ENCODE measurements at places on chromosomes 13 and 19. TPM values are rescaled to one million over a fixed set of nuclear protein-coding genes. Genes with fewer than 3 reads are reported as not detected.

GRCh38 chr19:2275588-2276428 is 6.2 kb downstream of the PEAK3 start:
- peaks cover 13% of the 10 kb centered on the region for H3K36me3 ChIP-seq
- peak overlapping the region; percentile 2 for H3K4me3 ChIP-seq
- peak overlapping the region; percentile 8 for H3K27ac ChIP-seq
- no peaks in the 10 kb centered on the region for H3K27me3 ChIP-seq
- peaks cover 48% of the 10 kb centered on the region for H3K4me1 ChIP-seq

GRCh38 chr13:62185631-62186255 is 770.1 kb upstream of the PCDH20 start:
- H3K4me3 ChIP-seq, result no peak overlapping the region
- H3K36me3 ChIP-seq, result no peaks in the 10 kb centered on the region
- H3K4me1 ChIP-seq, result no peaks in the 10 kb centered on the region
- no peak for DNase-seq
- no peak overlapping the region for H3K27ac ChIP-seq

DNA sequence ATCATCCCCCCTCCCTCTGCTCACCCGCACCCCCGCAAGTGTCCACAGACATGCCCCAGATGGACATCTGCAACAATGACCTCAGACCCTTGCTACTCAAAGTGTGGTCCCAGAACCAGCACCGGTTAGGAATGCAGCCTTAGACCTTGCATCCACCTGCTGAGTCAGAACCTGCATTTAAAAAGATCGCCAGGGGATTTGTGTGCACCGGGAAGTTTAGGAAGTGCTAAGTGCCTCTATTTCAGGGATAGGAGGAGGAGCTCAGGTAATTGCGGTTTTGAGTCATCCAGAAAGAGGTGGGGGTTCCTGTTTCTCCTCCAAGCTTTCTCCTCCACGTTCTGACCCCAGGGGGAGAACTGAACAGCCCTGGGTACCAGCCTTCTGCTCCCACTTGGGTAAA is 46.2 kb downstream of the CACNA1A start:
- no peak overlapping the region for H3K27ac ChIP-seq
- H3K4me3 ChIP-seq, result no peak overlapping the region
- H3K4me1 ChIP-seq, result no peaks in the 10 kb centered on the region
- DNase-seq, result no peak
- no peaks in the 10 kb centered on the region for H3K36me3 ChIP-seq
- H3K27me3 ChIP-seq, result peaks cover 8% of the 10 kb centered on the region

DNA sequence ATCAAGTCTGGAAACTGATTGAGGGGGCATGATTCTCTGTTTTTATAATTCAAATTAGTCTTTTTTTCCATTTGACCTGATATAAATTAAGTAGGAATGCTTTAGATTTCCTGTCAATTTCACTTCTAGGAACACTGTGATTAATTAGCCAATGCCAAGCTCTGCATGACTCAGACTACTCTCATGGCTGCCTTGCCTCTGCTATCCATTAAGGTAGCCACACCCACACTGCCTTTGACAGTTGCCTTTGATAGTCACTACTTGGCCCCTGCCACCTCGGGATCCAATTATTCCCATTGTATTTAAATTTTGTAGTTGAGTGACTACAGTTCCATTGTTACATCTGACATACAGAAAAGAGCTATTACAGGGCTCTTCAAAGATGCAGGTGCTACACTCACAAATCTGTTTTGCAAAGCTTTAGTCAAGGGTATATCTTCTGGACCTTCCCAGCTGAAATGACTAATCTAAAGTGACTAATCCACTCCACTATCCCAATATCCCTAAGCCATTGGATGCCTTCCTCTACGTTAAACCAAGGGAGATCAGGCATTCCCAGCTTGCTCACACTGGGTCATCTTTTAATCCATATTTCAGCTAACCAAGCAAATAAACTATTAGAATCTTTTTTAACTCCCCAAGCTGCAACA is 1193.1 kb upstream of the MIR17HG start:
- H3K4me1 ChIP-seq, result no peaks in the 10 kb centered on the region
- no peak overlapping the region for H3K27ac ChIP-seq
- H3K4me3 ChIP-seq, result no peak overlapping the region

DNA sequence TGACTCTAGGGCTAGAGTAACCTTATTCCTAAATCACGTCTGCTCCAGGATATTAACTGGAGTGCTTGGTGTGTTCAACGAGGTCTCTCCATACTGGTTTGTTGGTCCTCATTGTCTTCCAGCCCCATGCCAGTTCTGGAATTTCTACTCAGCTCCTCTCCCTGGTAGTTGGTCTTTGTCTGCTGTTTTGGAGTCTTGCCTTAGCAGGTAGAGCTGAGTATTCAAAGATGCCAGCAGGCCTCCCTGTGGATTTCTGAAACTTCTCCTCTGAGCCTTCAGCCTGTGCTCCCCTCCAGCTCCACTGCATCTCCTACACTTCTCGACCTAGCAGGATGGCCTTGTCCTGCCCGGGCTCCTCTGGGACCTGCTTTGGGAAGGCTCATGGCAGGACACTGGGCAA is 25.5 kb downstream of the SOX1 start:
- H3K27ac ChIP-seq, result no peak overlapping the region
- H3K27me3 ChIP-seq, result peaks cover 54% of the 10 kb centered on the region
- no peak for DNase-seq
- no peaks in the 10 kb centered on the region for H3K36me3 ChIP-seq
- H3K4me1 ChIP-seq, result no peaks in the 10 kb centered on the region
- H3K4me3 ChIP-seq, result no peak overlapping the region

- peaks cover 28% of the 10 kb centered on the region for H3K4me1 ChIP-seq
- DNase-seq, result no peak
- H3K4me3 ChIP-seq, result no peak overlapping the region
- no peak overlapping the region for H3K27ac ChIP-seq
- no peaks in the 10 kb centered on the region for H3K36me3 ChIP-seq
- no peaks in the 10 kb centered on the region for H3K27me3 ChIP-seq
Observed at GRCh38 chr19:21584537-21584936, 79.1 kb downstream of the ZNF429 start.

DNA sequence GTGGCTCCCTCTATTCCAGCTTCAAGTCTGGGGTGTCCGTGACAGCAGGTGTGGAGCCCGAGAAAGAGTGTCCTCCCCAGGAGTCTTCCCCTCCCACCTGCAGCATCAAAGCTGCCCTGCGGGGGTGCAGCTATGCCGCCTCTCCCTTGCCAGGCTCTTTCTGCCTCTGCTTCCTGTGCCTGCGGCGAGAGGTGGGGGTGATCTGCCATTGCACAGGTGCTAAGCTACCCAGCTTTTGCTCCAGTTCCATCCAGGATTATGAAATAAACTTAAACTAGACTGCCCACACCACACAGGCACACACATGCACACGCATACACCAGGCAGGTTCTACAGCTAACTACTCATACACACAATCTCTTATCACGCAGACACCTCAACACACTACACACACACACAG is 104.7 kb upstream of the CLDN10 start:
- no peak for DNase-seq
- H3K27me3 ChIP-seq, result peaks cover 6% of the 10 kb centered on the region
- H3K27ac ChIP-seq, result no peak overlapping the region
- H3K36me3 ChIP-seq, result no peaks in the 10 kb centered on the region
- no peaks in the 10 kb centered on the region for H3K4me1 ChIP-seq

DNA sequence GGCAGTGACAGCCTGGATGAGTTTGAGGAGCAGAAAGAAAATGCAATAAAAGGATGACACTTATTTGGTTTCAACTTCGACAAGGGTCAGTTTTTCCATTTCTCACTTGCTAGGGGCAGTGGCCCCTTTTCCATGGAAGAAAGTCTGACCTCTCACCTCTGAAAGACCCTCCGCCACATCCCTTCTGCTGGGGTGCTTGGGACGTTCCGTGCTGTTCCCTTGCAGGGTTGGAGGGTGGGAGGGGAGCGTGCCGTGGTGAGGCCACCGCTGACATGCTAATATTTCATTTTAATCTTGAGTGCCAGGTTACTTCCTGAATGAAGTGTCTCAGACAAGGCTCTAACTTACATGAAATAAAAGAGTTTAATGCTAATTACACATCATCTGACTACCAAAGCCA is 5.2 kb upstream of the ZNF536 start:
- H3K27ac ChIP-seq, result no peak overlapping the region
- H3K36me3 ChIP-seq, result no peaks in the 10 kb centered on the region
- H3K4me1 ChIP-seq, result no peaks in the 10 kb centered on the region
- H3K4me3 ChIP-seq, result no peak overlapping the region

GRCh38 chr19:53140351-53140750 is 7.6 kb upstream of the ZNF415 start:
- H3K27ac ChIP-seq, result no peak overlapping the region
- H3K4me1 ChIP-seq, result no peaks in the 10 kb centered on the region
- no peak overlapping the region for H3K4me3 ChIP-seq
- no peak for DNase-seq
- H3K36me3 ChIP-seq, result peaks cover 18% of the 10 kb centered on the region
- H3K27me3 ChIP-seq, result no peaks in the 10 kb centered on the region

DNA sequence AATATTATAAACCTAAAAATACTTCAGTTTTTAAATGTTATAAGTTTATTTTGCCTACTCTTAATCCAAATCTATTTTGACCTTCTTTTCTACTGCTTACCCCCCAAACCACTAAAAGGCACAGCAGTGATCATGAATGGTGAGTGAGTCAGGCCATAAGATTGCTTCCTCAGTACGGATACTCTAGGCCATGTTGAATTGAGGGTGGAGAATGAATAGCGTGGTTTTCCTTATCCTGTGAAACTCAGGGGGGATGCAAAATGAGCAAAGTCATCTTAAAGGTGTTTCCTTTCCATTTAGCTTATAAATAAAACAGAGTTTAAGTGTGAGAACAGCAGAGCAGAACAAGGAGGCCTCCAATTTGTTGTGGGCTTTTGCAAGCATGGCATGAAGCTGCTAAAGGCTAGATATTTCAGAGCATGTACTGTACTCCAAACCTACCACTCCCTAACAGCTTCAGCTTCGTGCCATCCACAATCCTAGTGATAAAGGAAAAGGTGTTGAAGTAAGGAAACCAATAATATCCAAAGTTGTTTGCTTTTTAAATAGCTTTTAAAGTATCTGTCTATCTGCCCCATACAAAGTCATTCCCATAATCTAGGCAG is 25.0 kb downstream of the SERPINE3 start:
- peaks cover 24% of the 10 kb centered on the region for H3K36me3 ChIP-seq
- H3K4me1 ChIP-seq, result no peaks in the 10 kb centered on the region
- H3K27me3 ChIP-seq, result no peaks in the 10 kb centered on the region

DNA sequence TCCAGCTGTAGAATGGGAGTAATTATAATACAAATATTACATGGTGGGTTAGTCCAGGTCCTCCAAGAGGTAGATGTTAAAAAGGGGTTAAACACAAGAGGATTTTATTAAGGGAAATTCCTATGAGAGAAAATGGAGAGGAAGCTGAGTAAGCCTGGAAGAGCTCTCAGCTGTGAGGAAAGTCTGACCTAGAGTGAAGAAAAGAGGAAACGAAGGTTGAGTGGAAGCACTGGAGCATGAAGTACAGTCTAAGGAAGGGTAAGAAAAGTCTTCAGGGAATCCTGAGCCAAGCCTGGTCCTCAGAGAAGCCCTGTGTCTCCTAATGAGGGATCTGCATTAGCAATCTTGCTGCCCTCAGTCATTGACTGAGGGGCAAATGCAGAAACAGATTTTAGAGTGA is 506.2 kb downstream of the GPC5 start:
- no peaks in the 10 kb centered on the region for H3K36me3 ChIP-seq
- no peak for DNase-seq
- H3K4me1 ChIP-seq, result no peaks in the 10 kb centered on the region
- no peak overlapping the region for H3K27ac ChIP-seq
- no peak overlapping the region for H3K4me3 ChIP-seq

DNA sequence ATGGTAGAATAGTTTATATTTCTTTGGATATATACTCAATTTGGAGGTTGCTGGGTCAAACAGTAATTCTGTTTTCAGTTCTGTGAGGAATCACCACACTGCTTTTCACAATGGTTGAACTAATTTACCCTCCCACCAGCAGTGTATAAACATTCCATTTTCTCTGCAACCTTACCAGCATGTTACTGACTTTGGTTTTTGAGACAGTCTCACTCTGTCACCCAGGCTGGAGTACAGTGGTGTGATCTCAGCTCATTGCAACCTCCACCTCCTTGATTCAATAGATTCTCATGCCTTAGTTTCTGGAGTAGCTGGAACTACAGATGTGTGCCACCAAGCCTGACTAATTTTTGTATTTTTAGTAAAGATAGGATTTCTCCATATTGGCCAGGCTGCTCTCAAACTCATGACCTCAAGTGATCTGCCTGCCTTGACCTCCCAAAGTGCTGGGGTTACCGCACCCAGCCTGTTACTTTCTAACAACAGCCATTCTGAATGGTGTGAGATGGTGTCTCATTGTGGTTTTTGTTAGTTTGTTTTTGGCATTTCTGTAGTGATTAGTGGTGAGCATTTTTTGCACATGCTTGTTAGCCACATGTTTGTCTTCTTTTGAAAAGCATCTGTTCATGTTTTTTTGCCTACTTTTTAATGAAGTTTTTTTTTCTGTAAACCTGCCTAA is 12.5 kb downstream of the ZNF714 start:
- H3K36me3 ChIP-seq, result peaks cover 10% of the 10 kb centered on the region
- no peaks in the 10 kb centered on the region for H3K4me1 ChIP-seq
- H3K27me3 ChIP-seq, result no peaks in the 10 kb centered on the region
- no peak overlapping the region for H3K4me3 ChIP-seq
- H3K27ac ChIP-seq, result no peak overlapping the region

DNA sequence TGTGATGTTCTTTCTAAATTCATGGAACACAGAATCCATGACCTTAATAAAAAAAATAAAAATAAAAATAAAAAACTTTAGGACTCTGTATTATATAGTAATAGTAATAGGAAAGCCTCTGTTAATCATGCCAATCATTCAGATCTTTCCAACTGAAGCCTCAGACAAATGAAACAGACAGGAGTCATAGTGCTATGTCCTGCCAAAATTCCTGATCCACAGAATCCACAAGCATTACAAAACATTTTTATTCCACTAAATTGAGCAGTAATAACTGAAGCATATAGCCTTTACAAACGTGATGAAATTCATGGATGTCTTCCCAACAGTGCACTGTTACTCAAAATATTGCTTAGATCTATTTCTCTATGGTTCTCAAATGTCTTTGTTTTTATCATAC is 820.6 kb upstream of the PCDH9 start:
- no peaks in the 10 kb centered on the region for H3K27me3 ChIP-seq
- no peak overlapping the region for H3K27ac ChIP-seq
- no peaks in the 10 kb centered on the region for H3K4me1 ChIP-seq
- no peaks in the 10 kb centered on the region for H3K36me3 ChIP-seq
- no peak overlapping the region for H3K4me3 ChIP-seq

LRRC25 gene
- 2.4 TPM for polyA plus RNA-seq

SIGLEC12 gene
- 0.10 TPM for polyA plus RNA-seq

POU2F2 gene
- 0.68 TPM for polyA plus RNA-seq

SYNE4 gene
- polyA plus RNA-seq, result 5.8 TPM

ZNF471 gene
- 1.8 TPM for polyA plus RNA-seq

EPS8L1 gene
- polyA plus RNA-seq, result 87.5 TPM

VSTM1 gene
- not detected for polyA plus RNA-seq

DCT gene
- 0.06 TPM for polyA plus RNA-seq

ZNF565 gene
- 2.3 TPM for polyA plus RNA-seq

TDRD12 gene
- polyA plus RNA-seq, result 0.03 TPM

COLGALT1 gene
- polyA plus RNA-seq, result 18.0 TPM

CLEC11A gene
- polyA plus RNA-seq, result 6.9 TPM
